ENCODE measurements at places on chromosomes 13 and 19. TPM values are rescaled to one million over a fixed set of nuclear protein-coding genes. Genes with fewer than 3 reads are reported as not detected.

DNA sequence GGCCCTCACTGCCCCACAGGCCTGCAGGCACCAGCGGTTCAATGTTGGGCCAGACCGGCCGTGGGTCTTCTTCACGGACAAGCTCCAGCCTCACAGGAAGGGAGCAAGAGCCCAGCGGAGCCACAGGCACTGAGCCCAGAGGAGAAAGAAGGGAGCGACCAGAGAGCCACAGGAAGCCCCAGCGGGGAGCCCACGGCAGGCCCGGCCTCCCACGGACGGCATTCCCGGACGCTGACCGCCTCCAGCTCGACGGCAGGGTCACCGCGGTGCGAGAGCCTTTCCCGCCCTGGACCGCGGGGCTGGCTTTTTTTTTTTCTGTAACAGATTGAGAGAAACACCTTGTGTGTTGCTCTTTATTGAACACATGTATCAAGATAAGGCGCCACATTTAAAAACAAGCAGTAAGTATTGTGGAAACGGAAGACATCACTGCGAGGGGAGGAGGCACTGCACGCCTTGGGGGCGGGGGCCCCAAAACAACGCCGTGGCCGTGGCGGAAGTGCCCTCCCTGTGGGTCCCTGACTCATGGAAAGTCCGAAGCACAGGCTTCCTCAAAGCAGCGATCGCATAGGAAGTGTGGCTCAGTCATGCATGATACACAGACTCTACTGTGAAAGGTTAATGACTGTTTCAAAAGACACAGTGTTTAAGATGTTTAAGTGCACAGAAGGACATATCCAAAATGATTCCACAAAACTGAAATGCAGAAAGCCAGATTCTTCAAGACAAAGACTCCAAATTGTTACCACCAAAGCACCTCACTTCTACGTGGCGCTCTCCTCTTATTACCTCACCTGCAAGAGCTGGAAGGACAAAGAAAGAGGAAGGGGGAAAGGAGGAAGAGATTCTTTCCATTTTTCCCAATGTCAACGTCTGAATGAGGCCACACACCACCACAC lies 3.5 kb downstream of the RASA3 start:
- no peak for DNase-seq

GRCh38 chr13:26872525-26873385 lies 112.2 kb upstream of the GPR12 start:
- no peak for DNase-seq

C19orf73 gene
- 4.6 TPM for total RNA-seq

- DNase-seq = no peak
These were observed 233.1 kb downstream of the POSTN start for GRCh38 chr13:37365496-37365895.

DNA sequence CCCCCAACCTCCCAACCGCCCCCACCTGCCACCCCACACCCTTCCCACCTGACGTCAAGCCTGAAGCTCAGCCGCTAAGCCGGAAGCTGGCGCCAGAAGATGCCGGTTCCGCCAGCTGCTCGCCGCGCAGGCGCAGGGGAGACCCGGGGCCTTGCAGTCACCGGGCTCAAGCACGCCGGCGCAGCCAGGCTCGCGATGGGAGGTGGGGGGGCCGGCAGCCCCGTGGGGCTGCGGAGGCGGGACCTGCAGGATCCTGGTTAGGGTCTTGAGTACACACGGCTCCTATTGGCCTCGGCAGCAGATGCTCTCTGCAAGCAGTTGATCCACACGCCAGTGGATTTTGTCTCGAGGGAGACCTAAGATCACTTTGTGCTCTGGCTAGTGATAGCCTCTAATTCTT lies at the start of gene LIG4:
Gene LIG4 (minus strand): TSS at position 101 of the 400 bp plus-strand sequence. CDS start 4,268 bp downstream, outside the sequence.
- DNase-seq = peak; percentile 75

DNA sequence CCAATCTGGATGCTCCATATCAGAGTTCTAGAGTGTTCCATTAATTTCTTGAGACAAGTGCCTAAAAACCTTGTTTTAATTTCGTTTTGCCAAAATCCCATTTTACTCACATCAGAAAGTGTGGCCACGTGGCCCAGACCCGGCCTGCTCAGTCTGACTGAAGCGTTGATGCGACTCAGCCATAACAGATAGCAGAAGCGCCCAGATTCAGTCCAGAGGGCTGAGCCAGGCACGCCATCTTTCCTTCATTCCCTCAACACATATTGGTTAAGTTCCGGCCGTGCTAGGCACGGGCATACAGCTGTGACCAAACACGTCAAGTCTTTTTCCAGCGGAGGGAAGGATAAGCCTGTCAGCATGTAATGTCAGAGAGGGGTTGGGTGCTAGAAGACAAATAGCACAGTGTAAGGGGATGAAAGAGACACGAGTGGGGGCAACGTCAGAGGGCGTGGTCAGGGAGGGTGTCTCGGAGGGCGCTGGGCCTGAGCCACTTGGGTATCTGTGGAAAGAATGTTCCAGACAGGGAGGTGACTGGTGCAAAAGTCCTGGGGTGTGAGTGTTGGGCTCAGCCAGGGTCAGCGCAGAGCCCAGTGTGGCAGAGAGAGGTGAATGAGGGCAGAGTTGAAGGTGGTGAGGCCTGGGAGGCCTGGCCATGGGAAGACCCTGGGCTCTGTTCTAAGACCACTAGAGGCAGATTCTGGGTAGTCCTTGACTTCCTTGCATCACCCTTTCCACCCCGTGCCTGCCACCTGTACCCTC lies 3.1 kb downstream of the F10 start:
- DNase-seq = no peak

GRCh38 chr19:11639602-11640471 lies 42.6 kb downstream of the ZNF627 start:
- DNase-seq = peak; percentile 99

DNA sequence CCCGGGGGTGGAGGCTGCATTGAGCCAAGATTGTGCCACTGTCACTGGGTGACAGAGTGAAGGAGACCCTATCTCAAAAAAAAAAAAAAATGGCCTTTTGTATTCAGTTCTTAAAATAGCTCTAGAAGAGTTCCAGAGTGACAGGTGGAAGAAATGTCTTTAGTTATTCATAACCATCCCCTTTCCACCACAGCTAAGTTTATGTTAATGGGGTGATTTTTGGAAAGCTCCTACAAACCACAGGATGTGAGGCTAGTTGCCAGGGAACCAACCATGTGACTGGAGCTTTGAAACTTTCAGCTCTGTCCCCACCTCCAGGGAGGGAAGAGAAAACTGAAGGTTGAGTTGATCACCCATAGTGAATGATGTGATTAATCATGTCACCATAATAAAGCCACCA lies 6.9 kb downstream of the ZNF490 start:
- DNase-seq = no peak

HS6ST3 gene
- under 0.01 TPM for total RNA-seq

- DNase-seq = no peak
These were observed 949 bp downstream of the RAB3A start for GRCh38 chr19:18202778-18203407.

DNA sequence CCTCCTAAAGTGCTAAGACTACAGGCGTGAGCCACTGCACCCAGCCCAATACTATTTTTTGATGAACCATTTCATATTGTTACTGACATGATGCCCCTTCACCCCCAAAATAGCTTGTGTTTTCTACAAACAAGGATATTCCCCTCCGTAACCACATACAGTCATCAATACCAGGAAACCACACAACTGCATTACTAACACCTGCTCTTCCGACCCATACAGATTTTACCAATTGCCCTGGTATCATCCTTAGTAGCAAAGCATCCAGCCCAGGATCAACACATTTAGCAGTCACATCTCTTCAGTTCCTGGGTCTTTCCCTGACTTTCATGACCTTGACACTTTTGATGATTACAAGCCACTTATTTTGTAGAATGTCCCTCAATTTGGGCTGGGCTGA lies 33.6 kb downstream of the KCTD15 start:
- DNase-seq = no peak

DNA sequence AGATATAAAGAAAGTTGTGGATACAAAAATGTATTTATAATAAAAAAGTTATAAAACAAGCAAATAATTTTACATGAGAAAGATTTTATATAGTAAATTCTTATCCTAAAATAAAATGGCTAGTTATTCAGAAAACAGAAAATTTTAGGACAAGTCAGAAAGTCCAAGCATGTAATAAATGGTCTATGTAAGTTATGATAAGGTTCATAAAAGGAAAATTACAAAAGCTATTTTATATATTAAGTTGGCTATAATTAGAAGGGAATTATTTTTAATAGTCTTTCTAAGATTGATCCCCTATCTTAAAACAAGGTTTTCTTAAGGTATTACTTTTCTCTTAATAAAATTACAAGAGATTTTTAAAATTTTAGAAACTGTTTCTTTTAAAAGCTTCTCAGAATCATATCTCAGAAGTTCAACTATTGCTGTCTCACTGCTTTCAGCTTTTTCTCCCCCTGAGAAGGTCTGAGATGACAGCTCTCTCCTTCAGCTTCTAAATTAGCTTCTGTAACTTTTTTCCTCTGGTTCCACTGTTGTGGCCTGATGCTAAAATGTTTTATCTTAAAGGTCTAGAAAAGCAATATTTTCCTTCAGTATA lies 8.7 kb downstream of the CCDC169 start:
- DNase-seq = no peak

- DNase-seq = peak; percentile 30
These were observed 759 bp downstream of the ZMYM2 start for GRCh38 chr13:19959141-19959830.

DNA sequence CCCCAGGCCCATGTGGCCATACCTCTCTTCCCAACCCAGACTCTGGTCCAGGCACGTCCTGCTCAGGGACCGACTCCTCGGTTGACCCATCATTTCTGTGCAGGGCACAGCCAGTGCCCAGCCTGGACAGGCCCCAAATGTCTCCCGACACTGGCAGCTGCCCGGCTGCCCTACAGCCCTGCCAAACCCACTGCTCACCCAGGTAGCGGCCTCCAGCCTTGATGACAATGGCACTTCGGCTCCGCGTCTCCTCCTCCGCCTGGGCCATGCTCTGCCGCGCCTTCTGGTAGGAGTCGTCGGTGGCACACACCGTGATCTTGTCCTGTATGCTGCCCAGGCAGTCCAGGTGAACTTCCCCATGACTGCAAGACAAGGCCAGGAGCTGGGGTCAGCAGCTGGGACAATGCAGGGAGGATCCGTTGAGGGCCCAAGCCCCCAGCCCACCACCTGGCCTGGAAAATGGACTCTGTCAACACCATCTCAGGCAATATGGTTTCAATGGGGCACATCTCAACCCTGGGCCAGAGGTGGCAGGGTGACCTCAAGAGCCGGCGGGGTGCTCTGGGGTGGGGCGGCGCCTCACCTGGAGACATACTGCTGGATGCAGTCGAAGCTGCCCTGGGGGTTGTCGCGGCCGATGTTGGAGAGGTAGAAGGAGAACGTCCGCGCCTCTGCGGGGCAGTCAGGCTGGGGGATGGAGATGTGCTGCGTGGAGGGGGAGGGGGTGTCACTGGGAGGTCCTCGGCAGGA lies 27.5 kb upstream of the ISYNA1 start:
- no peak for DNase-seq

Data from breast epithelium (tissue), 4 donors.